ENCODE measurements at places on chromosomes 4 and X.

GRCh38 chr4:152138451-152138850, 377.6 kb upstream of the GATB start:
- DNase-seq, result no peak

GRCh38 chrX:136306182-136306581, 5.4 kb downstream of the ADGRG4 start:
- DNase-seq, result no peak

DNA sequence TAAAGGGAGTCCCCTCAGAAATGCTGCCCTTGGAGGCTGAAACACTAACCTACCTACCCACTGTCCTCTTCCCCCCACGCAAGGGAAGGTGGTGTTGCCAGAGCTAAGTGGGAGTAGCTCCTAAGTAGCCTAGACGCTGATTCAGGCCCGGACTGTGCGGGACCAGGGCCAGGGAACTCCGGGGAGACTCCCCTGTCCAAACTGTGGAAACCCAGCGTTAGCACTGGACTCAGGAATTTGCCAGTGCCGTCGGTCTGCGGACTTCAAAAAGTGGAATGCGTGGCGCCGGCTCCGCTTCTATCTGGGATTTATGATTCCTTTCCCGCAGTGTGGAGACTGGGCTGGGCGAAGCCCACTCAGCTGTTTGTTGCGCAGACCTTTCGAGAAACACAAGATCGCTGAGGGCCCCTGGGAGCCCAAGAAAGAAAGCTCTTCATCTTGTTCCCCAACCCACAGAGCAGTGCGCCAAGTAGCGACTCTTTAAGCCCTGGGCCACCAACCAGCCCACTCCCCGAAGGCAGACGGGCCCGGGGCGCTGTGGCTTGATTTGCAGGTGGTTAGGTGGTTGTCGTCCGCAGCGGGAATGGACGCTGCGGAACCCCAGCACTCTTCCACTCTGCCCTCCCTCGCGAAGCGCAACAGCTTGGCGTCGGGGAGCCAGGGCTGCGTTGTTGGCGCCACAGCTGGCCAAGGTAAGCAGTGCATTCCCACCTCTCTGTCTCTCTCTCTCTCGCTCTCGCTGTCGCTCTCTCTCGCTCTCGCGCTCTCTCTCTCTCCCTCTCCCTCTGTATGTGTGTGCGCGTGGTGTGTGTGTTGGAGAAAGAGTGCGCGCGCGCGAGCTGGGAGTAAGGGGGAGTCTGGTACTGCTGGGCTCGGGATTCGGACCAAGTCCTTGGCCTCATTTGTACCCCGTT, 2.0 kb downstream of the TMEM255A start:
- peak; percentile 45 for DNase-seq

- no peak for DNase-seq
Measured at GRCh38 chr4:184752496-184753275, 18.8 kb upstream of the CENPU start.

DNA sequence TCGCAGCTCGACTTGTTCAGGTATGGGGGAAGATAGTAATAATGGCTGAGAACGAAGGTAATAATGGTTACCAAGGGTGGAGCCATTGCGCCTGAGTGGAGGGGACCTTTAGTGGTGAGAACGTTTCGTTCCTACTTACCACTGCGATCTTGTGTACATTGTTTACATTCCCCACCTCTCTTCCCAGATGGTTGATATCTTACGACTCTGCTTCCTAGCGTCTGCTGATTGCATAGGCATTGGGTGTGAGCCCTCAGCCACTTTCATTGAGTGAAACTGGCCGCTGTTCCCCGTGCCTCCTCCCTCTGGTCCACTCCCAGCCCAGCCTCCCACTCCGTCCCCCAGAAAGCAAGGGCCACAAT, 850 bp downstream of the IGBP1 start:
- no peak for DNase-seq

DNA sequence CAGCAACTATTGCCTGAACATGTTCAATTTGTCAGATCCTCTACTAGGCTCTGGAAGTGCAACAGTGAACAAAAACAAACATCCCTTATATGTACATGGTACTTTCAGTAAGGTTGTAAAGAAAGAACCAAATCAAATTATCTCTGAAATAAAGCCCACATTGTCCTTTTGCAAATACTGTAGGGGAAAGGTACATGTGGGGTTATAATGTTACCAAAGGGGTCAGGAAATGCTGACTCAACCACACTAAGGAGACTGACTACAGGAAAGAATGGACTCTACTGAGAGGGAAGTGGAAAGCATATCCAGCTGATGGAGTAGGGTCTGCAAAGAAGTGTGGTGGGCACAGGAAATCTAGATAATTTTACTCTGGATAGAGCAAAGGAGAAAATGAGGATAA, 61.5 kb downstream of the PCDH18 start:
- no peak for DNase-seq

DNA sequence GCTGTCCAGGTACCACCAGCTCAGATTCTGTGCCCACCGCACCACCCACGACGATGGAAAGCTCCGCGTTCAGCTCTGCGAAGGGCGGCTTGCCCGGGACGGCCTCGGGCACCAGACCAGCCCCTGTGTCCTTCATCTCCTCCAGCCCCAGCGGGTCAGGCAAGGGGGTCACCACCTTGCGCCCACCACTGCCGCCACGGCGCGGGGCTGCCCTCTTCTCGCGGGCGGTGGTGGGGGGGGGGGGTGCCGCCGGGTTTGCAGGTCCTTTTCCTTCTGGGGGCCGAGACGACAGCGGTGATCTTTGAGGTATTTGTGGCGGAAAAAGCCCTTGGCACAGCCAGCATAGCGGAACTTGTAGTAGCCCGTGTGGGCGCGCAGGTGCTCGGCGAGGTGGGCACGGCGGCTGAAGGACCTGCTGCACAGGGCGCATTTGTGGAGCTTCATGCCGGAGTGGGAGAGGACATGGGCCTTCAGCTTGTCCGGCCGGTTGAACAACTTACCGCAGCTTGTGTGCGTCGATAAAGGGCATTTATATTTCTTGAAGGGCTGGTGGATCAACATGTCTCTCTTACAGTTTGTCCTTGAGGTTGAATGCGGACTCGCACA, 50.9 kb downstream of the CFAP299 start:
- DNase-seq, result no peak

GRCh38 chr4:142983065-142983464, 137.0 kb upstream of the INPP4B start:
- DNase-seq, result no peak

DNA sequence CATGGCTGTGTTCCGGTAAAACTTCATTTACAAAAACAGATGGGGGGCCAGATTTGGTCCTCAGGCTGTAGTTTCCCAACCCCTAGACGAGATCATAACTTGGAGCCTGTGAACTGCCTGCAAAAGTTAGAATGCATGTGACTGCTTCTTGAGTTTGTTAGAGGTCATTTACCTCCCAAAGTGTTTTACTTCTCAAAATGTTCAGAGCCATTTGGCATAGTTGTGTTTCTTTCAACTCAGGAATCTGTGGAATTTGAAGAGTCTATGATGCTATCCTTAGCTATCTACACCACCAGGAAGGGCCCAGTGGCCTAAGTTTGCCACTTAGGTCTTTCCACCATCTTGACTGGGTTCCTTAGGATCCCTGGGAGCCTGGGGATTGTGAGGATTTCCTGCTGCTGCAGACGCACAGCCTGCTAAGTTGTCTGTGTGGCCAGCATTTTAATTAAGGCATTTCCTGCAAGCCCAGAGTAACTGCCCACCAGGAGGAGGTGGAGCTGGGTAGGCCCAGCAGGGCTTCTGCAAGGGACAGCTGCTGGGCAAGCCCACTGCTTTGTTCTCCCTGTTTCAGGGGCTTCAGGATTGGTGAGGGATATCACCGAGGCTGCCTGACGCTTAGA, 53.1 kb downstream of the CCNI start:
- DNase-seq, result no peak

DNA sequence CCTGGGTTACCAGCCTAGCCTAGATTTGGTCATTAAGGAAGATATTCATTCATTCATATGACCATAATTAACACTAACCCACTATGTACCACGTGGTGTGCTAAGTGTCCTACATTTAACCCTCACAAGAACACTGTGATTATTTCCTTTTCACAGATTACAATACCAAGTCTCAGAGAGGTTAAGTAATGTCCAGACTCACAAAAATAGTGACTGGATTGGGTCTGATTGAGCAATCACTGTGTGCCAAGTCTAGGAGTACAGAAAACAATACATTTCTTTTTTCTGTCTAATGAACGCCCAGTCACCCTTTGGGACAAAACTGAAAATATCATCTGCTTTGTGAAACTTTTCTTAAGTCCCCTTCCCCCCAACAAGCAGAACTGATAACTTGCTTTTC, 7.6 kb upstream of the DLG3 start:
- DNase-seq, result no peak

DNA sequence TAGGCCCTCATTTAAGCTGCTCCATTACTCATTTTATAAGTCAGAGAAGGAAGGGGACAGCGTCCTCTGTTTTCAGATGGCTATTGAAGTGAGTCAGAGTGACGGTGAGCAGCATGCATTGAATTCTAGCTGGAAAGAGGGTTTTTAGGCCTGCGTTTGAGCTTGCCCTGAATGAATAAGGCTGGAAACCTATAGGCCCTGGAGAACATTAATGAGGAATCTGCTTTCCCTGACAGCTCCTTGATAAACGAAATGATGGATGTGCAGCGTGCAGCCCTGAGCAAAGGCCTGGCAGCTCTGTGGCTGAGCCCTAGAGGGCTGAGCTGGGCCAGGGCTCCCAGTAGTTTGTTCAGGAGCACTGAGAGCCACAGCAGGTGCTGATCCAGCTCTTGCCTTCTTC, 33.4 kb downstream of the TBL1X start:
- no peak for DNase-seq

- no peak for DNase-seq
Measured at GRCh38 chr4:97153042-97153441, 990.2 kb downstream of the STPG2 start.

GRCh38 chr4:123517971-123518370, 121.4 kb downstream of the SPRY1 start:
- no peak for DNase-seq

- no peak for DNase-seq
Measured at GRCh38 chrX:14616301-14616700, 87.0 kb downstream of the GLRA2 start.

DNA sequence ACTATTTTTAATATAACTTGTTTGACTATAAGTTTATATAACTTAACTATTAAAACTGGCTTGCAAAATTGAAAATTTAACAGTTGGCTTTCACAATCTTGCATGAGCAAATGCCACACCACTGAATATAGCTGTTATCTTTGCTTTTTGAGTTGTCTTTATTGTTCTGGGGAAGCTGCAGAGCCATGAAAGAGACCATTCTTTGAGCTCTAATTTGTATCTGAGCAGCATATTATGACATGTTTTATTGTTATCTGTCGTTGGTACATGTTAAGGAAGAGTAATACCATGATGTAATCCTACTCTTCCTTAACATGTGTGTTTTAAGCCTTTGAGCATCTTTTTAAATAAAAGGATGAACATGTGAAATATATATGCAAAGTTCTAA, 97.1 kb upstream of the ANK2 start:
- no peak for DNase-seq

Data from activated CD8-positive, alpha-beta memory T cell treated with anti-CD3 and anti-CD28 coated beads for 4 hours (primary cell).